ENCODE measurements at places on chromosomes 5 and 9.
A peak's percentile ranks its signal among the peaks of the same experiment; 100 is the strongest.

GRCh38 chr5:8686707-8687106 is 817.8 kb downstream of the MTRR start:
- no peak for DNase-seq

GRCh38 chr5:102749416-102750030 is 5.6 kb upstream of the PAM start:
- peak; percentile 17 for DNase-seq

GRCh38 chr9:99762470-99762869 is 59.2 kb upstream of the NR4A3 start:
- no peak for DNase-seq

GRCh38 chr5:76601470-76601869 is 21.7 kb downstream of the F2RL2 start:
- DNase-seq: no peak

GRCh38 chr9:123716339-123716945 is 213.5 kb downstream of the DENND1A start:
- no peak for DNase-seq

DNA sequence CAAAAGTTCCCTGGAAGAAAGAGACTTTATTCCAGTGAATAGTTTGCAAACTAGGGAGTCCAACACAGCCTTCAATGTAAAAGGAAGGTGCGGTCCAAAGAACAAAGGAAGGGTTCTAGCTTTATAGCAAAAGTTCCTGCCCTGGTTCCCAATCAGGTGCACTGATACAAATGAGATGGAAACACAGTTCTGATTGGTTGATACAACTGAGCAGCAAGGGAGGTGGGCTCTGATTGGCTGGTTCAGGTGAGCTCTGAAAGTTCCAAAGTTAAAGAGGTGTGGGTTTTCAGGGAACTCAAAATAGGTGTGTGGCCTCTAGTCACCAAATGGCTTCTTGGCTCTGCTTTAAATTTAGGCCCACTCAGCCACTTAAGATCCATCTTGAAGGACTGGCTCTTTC is 43.1 kb downstream of the P4HA2 start:
- DNase-seq: no peak

DNA sequence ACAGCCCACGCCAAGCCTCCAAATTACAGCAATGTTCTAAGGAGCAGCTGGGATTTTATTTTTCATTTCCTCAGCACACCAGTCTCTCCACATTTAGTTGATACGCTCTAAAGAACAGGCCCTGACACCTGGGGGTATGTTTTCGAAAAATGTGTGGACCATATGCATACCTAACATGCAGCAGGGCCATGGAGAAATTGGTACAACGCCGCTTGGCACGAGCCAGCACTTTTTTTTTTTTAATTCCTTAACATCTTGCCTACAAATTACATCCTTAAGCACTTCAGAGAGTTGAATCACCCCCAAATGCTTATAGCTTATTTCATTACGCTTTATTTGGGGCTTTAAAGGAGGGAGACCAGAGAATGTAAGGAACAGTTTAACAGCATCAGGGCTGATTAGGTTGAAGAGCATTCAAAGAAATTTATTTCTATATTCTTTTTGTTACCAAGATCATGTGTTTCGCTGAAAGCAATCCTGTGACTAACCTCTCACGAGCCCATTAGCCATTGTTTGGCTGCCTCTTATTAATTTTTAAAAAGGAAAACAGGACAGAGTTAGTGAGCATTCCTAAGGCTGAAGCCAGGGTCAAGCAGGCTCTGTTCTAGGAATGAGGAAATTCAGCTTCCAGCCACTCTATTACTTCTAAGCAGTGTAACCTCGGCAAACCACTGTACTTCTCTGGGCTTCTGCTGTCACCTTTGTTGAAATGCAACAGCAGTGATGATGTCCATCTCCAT is 173.8 kb downstream of the ACTL7B start:
- DNase-seq: no peak

GRCh38 chr9:128349125-128349524 is 8.8 kb downstream of the SLC27A4 start:
- DNase-seq: no peak

- DNase-seq: no peak
Observed at GRCh38 chr9:84140535-84141101, 160.0 kb downstream of the RMI1 start.

DNA sequence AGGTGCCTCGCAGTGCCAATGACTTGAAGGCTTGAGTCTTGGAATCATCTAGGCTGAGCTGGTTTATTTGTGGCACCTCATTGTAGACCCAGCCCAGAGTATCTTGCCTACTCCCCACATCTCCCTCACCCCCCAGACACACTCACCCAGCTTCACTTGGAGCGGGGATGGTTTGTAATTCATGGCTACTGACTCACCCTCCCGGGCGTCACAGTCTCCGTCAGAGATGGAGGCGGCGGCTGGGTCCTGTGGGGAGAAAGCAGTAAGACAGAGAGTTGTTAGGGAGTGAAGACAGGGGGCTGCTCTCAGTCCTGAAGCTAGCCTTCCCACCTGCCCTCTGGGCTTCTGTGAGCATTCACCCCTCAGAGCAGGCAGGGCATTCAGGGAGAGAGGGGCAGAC is 29.0 kb upstream of the MYORG start:
- no peak for DNase-seq

DNA sequence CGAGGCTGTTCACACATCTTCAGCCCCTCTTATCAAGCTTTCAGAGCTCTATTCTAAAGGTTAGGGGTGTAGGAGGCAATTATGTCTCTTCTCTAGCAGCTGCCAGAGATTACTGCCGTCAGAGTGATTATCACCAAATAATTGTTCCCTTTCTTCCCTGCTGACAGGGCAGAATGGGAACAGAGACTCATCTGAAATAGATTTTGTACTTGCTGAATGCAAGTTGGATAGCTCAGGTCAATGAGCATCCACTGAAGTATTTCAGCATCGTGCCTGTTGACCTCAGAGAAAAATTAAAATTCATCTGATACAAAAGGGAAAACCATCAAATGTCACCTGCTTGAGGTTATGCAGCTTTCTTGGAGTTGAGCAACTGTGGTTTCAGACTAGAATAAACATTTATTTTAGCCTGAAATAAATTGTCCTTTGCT is 213.7 kb upstream of the MAP3K1 start:
- DNase-seq: no peak

GRCh38 chr9:3028535-3028934 is 184.6 kb upstream of the PUM3 start:
- DNase-seq: no peak

DNA sequence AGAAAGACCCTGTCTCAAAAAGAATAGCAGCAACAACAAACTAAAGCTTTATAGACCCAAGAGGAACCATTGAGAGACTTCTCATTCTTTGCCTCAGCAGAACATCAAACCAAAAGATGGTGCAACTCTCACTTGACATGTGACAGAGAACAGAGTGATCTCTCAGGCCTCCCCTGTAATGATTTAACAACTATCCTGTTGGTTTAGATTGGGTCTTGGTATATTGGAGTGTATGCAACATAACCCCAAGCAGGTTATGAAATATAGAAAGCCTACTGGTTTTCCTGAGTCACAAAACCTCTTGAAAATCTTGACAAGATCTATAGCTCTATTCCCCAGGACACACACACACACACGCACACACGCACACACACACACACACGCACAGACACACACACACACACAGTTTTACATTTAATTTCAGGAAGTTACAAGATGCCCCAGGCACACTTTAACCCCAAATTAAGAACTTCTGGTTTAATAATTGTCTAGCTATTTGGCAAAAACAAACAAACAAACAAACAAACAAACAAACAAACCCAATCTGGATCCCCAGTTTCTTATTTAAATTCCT is 6.5 kb upstream of the FGF1 start:
- no peak for DNase-seq

- DNase-seq: no peak
Observed at GRCh38 chr9:109143881-109144562, 23.0 kb downstream of the FRRS1L start.

DNA sequence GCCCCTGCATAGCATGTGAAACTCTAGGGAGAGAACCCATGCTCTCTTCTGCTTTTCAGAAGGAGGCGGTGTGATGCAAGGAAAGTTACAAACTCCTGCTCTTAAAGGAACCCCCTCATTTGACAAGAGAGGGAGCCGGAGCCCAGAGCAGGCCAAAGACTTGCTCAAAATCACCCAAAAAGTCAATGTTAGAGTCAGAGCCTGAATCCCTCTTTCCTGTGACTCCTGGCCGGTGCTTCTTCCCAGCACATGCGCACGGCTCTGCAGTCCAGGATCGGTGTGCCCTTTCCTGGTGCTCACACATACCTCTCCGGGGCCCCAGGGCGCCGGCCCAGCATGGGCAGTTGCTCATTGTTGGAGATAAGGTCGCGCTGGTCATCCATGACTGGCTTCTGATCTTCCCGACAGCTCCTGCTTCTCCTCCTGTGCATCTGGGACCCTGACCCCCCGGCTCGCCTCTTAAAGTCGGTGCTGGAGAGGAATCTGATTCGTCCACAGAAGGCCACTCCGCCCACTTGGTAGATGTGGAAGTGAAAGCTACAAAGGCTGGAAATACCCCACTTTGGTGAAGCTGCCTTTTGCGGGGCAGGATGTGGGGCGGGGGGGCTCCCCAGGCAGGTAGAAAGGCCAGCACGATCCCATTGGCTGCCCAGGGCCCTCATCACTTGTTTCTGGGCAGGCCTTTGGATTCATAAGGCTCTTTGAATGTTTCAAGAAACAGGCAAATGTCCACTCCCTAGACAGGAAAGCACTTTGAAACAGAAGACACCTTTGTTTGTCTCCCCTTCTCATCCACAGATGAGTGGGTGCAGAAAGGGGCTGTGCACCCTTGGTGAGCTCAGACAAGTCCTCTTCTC is at the start of gene CD74:
TSS of gene CD74 (minus strand) at position 592 of the 857 bp plus-strand sequence. CDS start at position 431, 161 bp downstream.
- peak; percentile 34 for DNase-seq

DNA sequence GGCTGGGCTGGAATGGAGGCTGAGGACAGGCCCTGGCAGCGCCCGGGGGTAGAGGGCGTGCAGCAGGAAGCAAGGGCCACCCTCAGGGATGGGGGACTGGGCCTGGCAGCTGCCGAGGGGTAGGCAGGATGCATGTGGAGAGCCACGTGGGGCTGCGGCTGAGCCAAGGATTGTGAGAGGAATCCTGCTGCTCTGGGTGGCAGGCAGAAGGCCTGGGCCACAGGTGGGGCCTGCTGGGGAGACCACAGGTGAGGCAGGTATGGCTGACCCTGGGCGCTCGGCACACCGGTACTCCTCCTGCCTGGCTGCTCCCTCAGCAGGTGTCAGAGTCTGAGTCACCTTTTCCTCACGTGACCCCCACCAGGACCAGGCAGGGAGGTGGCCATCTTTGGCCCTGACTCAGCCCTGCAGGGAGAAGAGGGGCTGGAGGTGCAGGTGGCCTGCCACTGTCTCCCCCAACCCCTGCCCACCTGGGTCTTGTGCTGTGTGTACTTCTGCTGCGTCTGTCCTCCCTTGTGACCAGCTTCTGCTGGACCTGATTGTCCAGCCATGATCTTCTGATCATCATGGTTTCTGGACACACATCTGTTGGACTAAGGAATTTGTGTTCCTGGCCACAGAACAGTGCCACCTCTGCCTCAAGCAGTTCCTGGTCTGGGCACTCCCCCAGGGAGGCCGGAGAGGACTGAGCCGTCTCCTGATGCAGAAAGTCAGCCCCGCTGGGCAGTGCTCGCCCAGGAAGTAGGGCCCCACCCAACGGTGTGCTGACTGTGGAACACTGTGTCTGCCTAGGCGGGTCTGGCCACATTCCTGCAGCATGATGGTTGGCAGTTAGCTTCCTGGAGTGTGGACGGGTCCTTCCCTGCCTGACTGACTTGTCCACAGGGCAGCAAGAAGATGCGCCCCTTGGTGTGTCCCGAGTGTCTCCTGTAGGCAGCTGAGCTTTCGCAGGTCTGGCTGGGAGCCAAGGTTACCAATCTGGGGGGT is 6.4 kb downstream of the ARRDC1 start:
- DNase-seq: no peak

DNA sequence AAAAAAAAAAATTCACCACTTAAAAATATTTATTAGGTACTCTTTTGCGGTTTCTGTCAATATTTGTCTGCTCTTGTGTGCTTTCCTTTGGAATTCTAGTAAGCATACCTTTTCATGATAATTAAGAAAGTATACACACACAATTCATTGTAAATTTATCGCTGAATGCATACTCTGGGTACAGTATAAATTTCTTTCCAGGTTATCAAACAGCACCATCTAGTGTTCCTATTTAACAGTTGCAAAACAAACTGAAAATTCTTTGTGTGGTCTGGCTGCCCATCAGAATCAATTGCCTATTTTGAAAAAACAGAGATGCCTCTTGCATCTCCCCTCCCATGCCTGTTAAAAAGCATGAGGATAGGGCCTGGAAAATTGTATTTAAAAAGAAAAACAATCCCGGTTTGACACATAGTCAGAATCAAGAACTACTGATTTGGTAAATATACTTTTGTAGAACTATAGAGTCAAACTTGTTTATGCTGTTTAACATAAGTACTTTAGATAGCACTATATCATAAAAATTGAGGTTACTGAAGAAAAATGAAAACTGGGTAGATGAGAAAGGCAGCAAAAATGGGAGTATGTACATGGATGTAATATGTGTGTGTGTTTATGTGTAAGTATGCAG is 16.2 kb downstream of the PGGT1B start:
- DNase-seq: peak; percentile 42

GRCh38 chr5:178206166-178207101 is 2.1 kb downstream of the HNRNPAB start:
- DNase-seq: no peak

GRCh38 chr9:122158202-122158601 is 1.4 kb downstream of the NDUFA8 start:
- DNase-seq: no peak

DNA sequence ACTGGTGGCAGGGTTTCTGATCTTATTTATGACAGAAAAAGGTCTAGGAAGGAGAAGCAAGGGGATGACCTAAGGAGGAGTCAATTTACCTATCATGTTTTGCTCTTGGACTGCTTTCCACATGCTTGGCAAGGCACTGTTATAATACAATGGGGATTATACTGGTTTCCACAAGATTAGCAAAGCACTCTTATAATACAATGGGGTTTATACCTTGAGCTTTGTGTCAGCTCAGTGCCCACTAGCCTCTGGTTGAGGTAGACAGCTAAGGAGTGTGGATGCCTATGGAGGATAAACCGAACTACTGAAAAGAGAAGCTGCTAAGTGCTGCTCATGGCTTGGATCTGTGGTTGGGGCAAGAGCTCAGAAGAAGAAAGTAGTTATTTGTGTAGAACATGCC is 68.7 kb downstream of the MRPS27 start:
- DNase-seq: no peak

- DNase-seq: no peak
Observed at GRCh38 chr9:88533951-88534455, 975 bp upstream of the NXNL2 start.

GRCh38 chr5:67998709-67999261 is 216.8 kb upstream of the PIK3R1 start:
- no peak for DNase-seq

DNA sequence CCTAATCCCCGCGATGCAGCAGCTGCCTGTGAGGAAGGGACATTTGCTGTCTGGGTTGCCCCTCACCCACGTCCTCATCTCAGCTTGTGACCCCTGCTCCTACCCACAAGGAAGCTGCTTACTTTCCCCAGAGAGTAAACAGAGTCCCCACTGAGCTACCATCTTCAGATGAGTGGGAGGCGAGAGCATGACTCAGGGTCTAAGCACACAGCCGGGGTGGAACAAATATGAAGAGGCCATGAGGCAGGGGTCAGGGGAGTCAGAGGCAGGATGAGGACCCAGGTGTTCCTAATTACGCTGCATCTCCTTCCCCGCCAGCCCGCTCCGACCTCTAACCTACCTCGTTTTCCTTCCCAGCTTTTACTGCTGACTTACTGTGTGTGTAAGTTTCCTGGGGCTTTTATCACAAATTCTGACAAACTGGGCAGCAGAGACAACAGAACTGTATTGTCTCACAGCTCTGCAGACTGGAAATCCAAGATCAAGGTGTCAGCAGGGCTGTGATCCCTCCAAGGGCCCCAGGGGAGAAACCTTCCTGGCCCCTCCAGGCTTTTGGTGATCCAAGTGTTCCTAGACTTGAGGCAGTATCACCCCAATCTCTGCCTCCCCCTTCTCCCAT is 94.0 kb upstream of the DNAH5 start:
- no peak for DNase-seq

Measured in NCI-H526 treated with DMSO at 0.1 percent for 48 hours (cell line).